ENCODE measurements at places on chromosomes 16 and 17.
A peak's percentile ranks its signal among the peaks of the same experiment; 100 is the strongest.

- no peak for DNase-seq
These were observed 18.7 kb upstream of the MTSS2 start for GRCh38 chr16:70704586-70704985.

- DNase-seq = peak; percentile 86
These were observed 36.6 kb upstream of the MED9 start for GRCh38 chr17:17440010-17440843.

DNA sequence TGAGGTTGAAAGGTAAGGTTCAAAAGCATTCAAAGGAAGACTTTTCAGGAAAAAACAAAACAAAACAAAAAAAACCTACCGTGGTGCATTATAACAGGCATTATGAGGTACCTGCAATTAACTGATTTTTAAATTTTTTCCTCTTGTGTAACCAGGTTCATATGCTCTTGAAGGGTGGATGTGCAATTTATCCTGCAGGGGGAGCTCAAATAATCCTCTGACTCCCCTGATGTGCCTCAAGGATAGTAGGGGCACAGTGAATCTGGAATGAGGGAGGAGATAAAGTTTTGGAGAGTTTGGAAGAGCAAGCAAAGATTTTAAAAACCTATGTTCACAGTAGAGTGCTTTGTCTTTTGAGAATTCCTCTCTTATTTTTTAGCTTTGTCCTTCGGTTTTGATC lies 1349.4 kb downstream of the CDH8 start:
- no peak for DNase-seq

- no peak for DNase-seq
These were observed 29.6 kb upstream of the FBXO47 start for GRCh38 chr17:38996660-38997337.

DNA sequence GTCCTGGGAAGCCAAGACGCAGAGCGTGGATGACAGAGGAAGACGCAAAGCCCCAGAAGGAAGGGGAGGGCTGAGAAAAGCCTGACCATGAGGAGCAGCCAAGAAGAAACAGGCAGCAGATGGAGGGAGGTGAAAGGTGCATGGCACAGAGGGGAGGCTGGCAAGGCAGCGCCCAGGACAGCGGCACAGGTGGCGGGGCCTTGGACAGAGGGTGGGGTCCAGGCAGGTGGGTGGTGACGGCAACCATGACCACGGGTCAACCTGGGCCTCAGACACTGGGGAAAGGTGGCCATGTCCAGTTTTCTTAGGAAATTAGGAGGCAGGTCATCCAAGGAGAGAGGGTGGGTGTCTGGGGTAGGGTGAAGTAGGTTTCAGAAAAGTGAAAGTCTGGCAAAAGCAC lies 17.0 kb downstream of the ARHGAP17 start:
- no peak for DNase-seq

DNA sequence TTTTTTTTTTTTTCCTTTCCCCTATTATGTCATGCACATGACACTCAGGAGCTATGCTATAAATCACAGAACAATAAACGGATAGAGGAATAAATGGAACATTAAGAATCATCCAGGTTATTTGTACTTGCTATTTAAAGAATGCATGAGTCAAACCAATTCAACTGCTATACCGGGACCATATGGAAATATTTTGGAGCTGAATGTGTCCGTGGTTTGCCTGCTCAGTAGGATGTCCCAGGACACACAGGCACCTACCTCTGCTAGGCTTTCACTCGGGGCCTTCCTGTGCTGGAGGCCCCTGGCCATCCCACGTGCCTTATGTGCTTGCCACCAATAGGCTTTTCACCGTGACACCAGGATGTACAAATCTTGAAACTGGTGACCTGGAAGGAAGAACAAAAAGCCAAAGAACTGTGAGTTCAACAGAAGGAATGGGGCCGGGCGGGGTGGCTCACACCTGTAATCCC lies 15.3 kb upstream of the SEC14L1 start:
- no peak for DNase-seq

DNA sequence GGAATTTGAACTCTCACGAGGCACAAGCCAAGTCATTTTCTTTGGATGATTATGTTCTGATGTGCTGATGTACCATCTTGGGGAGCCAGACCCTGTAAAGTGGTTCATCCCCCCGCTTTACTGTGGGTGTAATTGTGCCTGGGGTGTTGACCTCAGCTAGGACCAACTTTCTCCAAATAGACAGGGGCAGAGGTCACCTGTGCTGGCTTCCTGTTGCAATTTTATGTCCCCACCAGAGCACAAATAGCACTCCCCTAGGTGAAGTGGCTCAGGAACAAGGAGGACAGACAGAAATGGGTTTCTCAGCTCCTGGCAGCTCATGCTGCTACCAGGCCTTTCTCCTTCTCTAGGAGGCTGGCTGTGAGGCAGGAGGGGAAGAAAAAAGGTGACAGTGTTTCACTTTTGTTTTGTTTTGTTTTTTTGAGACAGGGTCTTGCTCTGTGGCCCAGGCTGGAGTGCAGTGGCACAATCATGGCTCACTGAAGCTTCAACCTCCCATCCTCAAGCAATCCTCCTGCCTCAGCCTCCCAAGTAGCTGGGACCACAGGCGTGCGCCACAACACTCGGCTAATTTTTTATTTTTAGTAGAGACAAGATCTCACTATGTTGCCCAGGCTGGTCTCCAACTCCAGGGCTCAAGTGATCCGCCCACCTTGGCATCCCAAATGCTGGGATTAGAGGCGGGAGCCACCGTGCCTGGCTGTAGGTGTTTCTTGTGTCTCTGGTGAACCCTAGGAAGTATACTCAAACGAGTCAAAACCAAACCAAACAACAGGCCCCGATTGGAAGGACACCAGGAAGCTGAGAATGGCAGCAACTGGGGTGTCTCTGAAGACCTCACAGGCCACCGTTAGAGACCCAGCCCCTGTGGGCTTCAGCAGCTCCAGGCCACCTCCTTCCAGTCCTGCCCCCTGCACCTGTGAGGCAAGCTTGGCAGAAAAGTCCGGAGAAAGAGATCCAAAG lies 32.5 kb upstream of the WFIKKN2 start:
- no peak for DNase-seq

- DNase-seq = no peak
These were observed 82.8 kb downstream of the FBXL20 start for GRCh38 chr17:39318636-39319035.

- DNase-seq = no peak
These were observed 64.1 kb downstream of the SPACA3 start for GRCh38 chr17:33055746-33056145.

GRCh38 chr16:5875416-5875815 lies 777.8 kb upstream of the EEF2KMT start:
- no peak for DNase-seq

DNA sequence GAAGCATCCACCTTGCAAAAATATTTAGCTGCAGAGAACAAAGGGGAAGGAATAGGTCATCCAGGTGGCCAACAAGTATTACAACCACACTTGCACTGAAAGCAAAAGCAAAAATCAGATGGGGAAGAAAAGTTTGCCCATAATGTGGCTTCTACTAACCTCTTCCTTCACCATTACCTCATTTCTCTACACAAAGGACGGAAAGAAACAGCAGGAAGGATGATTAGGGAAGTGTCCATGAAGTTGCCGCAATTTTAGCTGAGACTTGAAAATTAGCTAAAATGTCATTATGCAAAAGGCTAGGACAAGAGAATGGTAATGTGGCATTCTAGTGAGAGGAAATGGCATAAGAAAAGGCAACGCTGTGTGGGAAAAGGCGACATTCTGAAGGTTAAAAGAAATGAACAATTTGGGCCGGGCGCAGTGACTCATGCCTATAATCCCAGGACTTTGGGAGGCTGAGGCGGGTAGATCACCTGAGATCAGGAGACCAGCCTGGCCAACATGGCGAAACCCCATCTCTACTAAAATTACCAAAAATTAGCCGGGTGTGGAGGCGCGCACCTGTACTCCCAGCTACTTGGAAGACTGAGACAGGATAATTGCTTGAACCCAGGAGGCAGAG lies 13.7 kb downstream of the KANSL1 start:
- no peak for DNase-seq

DNA sequence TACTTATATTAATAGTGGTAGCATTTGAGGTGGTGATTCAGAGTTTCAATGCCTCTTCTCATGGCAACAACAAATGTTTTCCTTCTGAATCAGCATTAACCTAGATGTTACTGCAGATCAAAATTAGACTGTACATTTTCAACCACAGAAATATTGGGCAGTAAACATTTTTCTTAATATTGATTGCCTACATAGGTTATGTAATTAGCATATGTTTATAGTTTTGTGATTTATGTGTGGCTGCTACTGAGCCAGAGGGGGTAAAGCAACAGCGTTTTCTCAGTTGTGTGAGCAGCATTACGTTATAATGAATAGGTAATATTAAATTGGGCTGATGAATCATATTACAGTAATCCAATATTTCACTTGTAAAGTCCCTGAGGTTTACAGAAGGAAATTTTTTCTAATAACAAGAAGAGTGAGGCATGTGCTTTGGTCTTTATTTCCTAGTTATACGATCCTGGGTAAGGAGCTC lies 18.8 kb upstream of the BMERB1 start:
- no peak for DNase-seq

All from glutamatergic neuron (in vitro differentiated cells).